ENCODE measurements at places on chromosomes 12 and 14.

DNA sequence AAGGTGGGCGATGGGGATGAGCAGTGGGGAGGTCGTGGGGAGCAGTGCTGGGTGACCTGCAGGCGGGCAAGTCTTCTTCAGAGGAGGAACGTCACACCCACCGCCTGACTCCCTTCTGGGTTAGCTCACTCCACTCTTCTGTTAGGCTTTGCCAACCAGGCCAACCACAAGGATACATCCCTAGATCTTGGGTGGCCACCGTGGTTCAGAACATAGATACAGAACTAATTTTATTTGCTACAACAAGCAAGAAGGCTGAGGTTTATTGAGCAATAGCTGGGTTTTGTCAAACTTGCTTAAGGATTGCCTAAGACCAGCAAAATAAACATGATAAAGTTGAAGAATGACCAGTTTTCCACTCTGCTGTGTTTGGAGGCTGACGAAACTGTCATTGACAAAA is 109.4 kb downstream of the DACT1 start:
- DNase-seq, result no peak

DNA sequence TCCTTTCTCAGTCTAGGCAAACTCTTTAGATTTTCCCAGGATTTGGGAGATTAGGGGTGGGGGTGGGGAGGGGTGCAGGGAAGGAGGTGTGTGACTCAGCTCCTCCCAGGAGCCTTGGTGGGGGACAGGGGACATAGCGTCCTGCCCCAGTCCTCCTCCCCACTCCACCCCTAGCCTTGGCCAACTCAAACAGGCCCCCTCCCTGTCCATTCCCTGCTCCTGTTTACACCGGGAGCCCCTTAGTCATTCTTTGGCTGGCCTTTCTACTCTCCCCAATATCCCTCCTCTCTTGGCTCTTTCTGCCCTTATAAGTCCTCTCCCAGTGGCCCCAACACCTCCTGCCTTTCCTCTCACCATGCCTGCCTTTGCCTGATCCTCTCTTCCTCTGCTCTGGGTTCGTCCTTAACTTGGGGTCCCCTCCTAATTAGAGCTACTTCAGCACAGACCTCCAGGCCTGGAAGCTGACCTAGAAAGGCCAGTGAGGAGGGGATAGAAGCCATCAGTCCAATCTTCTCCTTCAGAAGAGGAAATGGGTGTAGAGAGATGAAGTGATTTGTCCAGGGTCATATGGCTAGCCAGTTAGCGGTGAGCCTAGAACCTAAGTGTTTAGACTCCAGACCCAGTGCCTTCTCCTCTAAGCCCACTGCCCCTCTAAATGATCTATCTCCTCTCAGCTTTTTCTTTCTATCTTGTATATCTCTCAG is 2.3 kb upstream of the ITGA5 start:
- DNase-seq, result no peak

DNA sequence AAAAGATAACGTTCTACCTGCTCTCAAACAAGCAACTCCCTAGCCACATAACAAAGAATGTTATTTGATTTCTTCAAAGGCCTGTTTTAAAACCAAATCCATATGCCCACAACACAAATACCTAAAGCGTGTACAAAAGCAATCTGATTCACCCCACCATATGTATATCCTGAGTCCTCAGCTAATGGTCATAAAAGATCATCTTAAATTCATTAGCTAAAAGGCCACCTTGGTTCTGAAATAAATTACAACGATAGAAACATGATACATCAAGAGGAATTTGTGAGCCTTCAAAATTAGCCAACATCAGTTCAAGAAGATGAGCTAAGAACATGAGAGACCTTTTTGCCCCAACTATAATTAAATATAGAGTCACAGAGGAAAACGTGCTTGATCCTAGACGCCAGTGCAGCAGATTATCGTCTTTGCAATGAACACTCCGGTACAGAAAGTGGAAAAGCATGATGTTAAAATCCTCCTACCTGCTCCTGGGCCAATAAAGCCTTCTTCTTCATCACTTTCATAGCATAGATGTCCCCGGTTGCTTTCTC is 20.0 kb downstream of the CIT start:
- no peak for DNase-seq

DNA sequence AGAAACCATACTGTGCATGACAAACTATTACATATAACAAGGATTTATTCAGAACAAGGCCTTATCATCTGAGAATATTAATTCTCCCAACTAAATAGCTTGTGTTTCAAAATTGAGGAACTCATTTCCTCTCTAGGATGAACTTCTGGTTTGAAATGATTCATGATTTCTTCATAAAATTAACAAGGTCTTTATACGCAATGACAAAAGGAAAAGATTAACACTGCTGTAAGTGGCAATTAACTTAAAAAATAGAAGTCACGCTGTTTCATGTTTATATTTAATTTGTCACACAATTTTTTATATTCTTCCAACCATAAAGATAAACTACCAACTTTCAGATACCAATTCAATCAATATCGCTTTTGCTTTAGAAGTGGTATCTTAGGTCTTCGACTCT is 80.8 kb downstream of the GRIP1 start:
- DNase-seq, result no peak

DNA sequence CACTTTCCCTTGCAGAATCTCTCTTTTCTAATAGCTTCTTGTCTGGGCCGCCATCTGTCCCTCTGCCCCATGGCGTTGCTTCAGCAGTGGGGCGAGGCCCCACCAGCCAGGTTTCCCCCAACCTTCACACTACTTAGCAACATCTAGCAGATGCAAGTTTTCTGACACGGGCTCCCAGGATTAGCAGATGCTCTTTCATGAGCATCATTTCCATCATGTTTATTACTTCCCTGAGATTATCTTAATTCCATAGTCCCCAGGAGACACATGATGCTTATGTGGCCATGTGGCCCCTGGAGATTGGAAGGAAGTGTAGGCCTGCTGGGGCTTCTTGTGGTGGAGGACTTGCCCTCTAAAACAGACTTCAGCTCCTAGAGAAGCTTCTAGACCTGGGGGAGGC is 102.0 kb upstream of the MYL2 start:
- DNase-seq, result no peak

GRCh38 chr14:23090254-23090636 is 4.7 kb downstream of the ACIN1 start:
- DNase-seq, result no peak

DNA sequence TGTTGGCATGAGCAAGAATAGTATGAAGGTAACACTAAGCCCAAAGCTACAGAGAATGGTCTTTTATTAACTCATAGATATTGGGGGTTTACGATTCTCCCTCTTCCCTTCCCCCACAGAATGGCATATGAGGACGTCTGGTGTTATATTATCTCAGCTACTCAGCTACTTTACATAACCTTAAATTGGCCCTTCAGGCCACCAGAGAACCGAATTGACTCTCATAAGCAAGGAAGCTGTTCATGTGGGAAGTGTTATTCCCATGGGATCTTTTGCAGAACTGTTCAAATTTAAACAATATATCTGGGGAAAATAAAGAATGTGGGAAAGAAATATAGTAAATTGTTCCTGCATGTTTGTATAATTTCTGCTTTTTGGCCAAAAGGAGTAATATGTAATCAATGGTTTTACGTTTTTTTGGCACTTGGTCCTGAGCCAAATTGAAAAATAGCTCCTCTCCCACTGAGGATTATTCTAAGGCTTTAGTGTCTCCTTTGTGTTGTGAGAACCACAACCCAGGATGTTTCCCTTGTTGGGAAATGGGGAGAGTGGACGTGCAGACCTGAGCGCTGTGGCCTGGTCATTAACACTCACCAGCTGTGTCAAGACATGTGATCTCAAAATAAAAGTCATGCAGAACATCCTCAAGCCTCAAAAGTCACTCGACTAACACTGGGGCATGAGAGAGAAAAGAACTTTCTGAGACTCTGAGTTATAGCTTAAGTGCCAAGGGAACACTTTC is 31.8 kb upstream of the CMAS start:
- DNase-seq, result no peak

GRCh38 chr12:67006610-67007009 is 262.5 kb upstream of the CAND1 start:
- no peak for DNase-seq

DNA sequence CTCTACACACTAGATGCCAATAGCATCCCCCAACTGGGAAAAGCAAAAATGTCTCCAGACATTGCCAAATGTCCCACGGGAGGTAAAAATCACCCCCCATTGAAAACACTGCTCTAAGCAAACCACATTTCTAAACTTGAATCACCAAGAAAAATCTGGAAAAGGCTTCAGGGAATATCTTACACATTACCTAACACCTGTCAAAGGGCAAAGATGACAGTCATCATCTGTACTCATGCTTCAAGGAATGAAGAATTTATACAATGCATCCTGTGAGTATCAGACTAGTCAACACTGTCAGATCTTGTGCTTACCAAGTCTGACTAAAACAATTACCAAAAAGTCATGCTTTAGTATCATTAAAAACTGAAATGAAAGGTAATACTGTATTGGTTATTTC is 161.6 kb upstream of the SOX5 start:
- DNase-seq, result no peak
